NCI-H1092 treated with DMSO at 0.1 percent for 48 hours (cell line): ENCODE measurements at places on chromosomes 11 and 22.
A peak's percentile ranks its signal among the peaks of the same experiment; 100 is the strongest.

DNA sequence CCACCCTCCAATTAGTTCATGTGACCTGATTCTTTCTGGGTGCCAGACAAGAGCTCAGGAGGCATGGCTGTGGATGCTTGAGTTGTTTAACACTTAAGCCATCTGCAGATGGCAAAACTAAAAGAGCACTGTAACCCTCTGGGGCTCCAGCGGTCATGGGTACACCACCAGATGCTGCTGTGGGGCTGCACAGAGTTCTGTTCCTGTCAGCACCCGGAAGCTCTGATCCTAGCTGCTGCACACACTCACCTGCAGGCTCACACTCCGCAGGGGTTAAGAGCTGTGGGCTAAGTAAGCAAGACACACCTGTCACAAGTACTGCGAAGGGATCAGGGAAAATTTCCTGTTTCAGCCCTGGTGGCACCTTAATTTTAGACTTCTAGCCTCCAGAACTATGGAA, 307.8 kb downstream of the C11orf87 start:
- no peak for DNase-seq

- no peak for DNase-seq
These were observed 71.1 kb upstream of the NUP50 start for GRCh38 chr22:45092644-45093043.

DNA sequence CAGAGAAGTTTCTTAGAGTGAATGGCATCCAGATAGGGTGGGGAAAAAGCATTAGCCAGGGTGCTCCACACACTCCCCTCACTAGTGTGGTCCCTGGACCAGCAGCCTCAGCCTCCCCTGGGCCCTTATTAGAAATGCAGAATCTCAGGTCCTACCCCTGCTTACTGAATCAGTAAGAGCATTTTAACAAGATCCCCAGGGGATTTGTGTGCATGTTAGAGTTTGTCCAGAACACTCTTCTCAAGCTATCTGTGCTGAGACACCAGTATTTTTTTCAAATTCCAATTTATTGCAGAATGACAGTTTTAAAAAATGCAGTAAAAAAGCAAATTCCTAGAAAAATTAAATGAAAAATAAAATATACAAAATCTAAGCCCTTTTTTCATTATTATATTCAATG, 123.1 kb downstream of the MIAT start:
- DNase-seq, result no peak

GRCh38 chr11:21262992-21263391, 593.6 kb downstream of the NELL1 start:
- DNase-seq, result no peak

- DNase-seq, result no peak
These were observed 1.0 kb downstream of the C11orf91 start for GRCh38 chr11:33699515-33700062.

- no peak for DNase-seq
These were observed 11.5 kb upstream of the CRKL start for GRCh38 chr22:20905415-20906386.

DNA sequence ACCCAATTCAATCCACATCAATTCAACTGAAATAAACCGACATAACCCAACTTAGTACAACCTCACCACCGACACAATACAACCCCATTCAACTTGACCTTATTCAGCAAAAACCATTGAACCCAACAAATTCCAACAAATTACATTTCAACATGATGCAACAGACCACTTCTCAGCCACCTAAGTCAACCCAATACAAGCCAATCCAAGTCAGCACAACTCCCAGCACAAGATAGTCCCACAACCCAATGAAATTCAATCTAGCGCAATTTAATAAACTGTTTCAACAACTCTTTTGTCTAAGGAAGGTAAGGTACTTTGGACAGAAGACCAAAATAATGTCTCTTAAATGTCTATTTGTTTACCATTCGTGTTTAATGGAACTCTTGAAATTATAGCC, 226.0 kb downstream of the MIAT start:
- DNase-seq, result peak; percentile 8

- no peak for DNase-seq
These were observed 93.1 kb upstream of the ZC3H12C start for GRCh38 chr11:110000031-110000502.

GRCh38 chr22:43446916-43447315, 35.1 kb downstream of the MPPED1 start:
- peak; percentile 80 for DNase-seq

GRCh38 chr11:128953151-128953550, 10.5 kb upstream of the TP53AIP1 start:
- DNase-seq, result no peak

GRCh38 chr11:76637491-76638269, 32.9 kb downstream of the LRRC32 start:
- DNase-seq, result no peak

- no peak for DNase-seq
These were observed 156.2 kb upstream of the PDGFD start for GRCh38 chr11:104320097-104320496.

GRCh38 chr11:44964526-44965209, 14.0 kb upstream of the TP53I11 start:
- DNase-seq, result peak; percentile 46

GRCh38 chr11:16912692-16913111, 101.5 kb downstream of the PLEKHA7 start:
- DNase-seq, result peak; percentile 66

DNA sequence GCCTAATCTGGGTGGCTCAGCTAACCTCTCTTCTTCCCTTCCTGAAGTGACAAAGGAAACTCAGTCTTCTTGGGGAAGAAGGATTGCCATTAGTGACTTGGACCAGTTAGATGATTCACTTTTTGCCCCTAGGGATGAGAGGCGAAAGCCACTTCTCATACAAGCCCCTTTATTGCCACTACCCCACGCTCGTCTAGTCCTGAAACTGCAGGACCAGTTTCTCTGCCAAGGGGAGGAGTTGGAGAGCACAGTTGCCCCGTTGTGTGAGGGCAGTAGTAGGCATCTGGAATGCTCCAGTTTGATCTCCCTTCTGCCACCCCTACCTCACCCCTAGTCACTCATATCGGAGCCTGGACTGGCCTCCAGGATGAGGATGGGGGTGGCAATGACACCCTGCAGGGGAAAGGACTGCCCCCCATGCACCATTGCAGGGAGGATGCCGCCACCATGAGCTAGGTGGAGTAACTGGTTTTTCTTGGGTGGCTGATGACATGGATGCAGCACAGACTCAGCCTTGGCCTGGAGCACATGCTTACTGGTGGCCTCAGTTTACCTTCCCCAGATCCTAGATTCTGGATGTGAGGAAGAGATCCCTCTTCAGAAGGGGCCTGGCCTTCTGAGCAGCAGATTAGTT, 14.2 kb upstream of the UVRAG start:
- no peak for DNase-seq

DNA sequence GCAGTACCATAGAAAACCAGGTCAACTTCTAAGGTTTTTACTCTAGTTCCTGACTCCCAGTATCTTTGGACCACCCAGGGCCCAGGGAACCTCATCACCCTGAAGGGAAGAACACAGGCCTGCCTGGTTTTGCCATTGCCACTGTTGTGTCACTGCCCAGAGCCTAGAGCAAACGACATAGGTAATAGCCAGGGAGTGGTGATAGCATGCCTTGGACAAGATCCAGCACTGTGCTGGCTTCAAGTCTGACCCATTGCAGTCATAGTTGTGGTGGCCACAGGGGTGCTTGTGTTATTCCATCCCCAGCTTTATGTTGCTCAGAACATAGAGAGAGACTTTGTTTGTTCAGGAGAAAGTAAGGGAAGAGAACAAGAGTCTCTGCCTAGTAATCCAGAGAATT, 2310.2 kb downstream of the LRRC4C start:
- no peak for DNase-seq

DNA sequence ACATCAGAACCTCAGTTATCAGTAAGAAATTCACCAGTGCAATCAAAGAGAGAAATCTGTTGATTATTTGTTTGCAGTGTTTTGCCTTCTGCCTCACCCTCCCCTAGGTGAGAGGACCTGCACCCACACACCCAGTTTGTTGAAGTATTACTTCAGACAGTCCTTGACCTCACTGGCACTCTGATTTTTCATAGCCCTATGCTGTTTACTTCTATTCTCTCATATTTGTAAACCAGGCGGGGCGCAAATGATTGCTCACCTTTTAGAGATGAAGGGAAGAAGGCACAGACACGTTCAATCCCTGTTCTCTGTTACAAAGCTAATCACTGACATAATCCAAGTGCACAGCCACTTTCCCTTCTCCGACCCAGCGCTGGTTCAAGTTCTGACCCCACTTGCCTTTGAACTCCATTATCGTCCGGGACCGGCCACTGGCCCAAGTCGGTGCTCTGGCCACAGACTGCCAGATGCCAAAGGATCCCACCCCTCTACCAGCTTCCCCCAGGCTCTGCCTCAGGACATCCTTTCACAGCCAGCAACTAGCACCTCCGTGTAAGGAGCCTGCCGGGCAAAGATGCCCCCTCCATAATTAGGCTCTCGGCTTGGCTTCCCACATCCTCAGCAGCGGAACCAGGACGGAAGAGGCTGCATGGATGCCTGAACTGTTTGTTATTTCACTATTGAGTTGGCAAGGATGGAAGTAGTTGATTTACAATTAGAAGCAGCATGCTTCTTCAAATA, 1.7 kb downstream of the ETS1 start:
- no peak for DNase-seq

GRCh38 chr11:80868831-80869230, 1428.0 kb upstream of the TENM4 start:
- no peak for DNase-seq

- no peak for DNase-seq
These were observed 443.3 kb downstream of the MN1 start for GRCh38 chr22:27358096-27358870.

DNA sequence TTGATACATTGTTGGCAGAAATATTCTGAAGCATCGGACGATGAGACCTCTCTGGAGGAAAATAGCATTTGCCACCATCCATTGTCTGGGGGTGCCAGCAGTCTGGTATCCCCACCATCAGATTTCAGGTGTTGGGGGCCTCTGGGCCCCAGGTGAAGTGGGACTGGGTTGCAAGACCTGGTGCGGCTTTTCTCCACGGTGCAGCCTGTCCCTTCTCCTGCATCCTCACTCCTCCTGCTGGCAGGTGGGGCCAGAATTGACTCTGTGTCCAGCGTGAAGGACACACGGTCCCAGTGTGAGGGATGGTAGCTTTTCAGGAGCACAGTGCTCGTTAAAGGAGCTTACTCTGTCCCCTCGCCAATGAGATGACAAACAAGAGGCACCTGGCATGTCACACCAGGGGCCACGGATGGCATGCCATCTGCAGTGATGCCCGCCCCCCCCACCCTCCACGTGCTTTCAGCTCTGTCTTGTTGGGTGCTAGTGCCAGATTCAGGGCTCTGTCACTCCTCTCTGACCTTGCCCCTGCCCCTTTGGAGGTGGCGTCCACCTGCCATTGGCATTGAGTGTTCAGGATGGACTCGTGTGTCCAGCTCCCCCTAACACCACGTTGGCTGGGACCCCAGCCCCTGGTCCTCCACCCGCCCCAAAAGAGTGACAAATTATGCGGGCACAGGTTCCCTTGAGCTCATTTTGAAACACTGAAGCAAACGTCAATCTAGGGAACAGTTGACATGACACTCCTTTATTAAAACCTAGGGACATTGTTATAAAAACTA, 62.4 kb downstream of the PARVG start:
- no peak for DNase-seq

GRCh38 chr22:41140365-41140957, 48.1 kb downstream of the EP300 start:
- no peak for DNase-seq

DNA sequence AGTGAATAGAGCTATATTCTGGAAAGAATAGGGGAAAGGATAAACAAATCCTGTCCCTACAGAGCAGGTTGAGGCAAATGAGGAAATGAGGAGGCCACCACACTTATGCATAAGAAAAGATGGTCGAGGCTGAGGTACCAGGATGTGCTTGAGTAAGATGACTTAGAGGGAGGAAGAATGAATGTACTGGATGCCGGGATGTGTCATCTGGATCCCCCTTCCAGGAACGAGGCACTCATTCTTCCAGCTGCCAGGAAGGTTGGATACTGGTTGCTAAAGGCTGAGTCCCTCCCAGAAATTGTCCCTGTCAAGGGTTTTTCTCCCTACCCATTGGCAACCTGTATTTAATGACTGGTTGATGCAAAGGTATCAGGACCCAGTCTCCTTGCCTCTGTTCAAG, 31.1 kb upstream of the SYT9 start:
- DNase-seq, result no peak

DNA sequence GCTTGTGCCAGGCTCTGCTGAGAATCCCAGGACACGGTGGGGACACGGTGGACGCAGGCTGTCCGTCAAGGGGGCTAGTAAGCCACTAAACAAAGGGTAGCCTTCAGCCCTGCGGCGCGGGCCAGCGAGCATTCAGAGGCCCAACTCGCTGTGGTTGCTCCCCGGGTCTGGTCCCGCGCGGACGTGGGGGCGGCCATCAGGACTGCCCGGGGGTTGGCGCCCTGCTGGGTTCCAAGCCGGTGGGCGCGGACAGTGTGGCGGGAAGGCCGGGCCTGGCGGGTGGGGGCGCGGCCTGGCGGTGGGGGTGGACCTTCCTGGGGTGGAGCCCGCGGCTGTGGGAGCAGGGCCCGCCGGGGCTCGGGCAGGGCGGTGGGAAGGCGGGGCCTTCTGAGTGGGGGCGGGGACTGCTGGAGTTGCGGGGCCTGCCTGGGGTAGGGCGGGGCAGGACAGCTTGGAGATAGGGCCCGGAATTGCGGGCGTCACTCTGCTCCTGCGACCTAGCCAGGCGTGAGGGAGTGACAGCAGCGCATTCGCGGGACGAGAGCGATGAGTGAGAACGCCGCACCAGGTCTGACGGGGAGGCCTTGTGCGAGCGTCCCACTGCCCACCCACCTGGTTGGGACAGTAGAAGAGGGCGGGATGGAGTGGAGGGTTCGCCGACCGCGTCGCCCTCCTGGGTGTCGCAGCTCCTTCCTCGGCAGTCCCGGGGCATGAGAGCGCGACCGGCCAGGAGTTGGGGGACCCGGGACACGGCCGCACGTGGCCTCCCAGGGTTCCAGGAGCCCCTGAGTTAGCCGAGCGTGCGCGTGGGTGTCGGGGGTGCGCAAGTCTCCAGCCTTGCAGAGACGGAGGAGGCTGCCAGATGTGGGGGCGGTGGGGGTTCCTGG, at the start of gene SERHL2:
Gene SERHL2, plus strand, starts transcription at position 482 of the 887 bp plus-strand sequence. Its CDS starts 65 bp downstream, at position 547.
- peak; percentile 40 for DNase-seq

- DNase-seq, result no peak
These were observed 14.2 kb downstream of the OR52E1 start for GRCh38 chr11:5083602-5084001.

GRCh38 chr11:134250675-134251074, 2.5 kb downstream of the THYN1 start:
- DNase-seq, result no peak

GRCh38 chr22:26838471-26838825, 181.1 kb downstream of the MIAT start:
- DNase-seq, result no peak

GRCh38 chr22:38467904-38468442, at the start of gene KDELR3:
Gene KDELR3 (plus strand): TSS chr22:38468096. CDS start chr22:38468234, 138 bp downstream.
- DNase-seq, result no peak
